ENCODE measurements at places on chromosomes 5 and 9.

DNA sequence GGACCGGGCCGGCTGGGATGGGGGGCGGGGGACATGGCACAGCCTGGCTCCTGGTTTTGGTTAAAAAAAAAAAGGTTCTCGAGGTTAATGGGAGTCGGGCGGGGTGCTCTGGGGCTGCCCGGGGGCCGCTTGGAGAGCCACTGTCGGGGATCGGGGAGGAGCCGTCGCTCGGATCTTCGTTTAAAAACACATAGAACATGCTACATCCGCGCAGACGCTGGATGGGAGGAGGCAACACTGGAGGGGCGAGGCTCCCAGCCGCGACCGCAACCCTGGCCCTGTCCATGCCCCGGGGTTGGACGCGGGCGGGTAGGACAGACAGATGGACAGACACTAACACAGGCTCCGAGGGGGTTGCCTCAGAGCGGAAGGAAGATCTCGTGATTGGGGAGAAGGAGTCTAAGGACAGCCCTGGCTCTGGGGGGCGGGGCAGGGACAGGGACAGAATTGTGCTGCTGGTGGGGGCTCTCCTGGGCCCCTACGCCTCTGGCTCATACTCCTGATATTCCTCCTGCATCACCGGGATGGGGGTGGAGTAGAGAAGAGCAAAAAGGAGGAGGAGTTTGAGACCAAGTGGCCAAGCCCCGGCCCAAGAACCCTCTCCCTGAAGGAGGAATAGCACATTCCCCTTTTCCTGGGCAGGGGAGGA is 9.9 kb downstream of the SNCB start:
- no peak for DNase-seq

DNA sequence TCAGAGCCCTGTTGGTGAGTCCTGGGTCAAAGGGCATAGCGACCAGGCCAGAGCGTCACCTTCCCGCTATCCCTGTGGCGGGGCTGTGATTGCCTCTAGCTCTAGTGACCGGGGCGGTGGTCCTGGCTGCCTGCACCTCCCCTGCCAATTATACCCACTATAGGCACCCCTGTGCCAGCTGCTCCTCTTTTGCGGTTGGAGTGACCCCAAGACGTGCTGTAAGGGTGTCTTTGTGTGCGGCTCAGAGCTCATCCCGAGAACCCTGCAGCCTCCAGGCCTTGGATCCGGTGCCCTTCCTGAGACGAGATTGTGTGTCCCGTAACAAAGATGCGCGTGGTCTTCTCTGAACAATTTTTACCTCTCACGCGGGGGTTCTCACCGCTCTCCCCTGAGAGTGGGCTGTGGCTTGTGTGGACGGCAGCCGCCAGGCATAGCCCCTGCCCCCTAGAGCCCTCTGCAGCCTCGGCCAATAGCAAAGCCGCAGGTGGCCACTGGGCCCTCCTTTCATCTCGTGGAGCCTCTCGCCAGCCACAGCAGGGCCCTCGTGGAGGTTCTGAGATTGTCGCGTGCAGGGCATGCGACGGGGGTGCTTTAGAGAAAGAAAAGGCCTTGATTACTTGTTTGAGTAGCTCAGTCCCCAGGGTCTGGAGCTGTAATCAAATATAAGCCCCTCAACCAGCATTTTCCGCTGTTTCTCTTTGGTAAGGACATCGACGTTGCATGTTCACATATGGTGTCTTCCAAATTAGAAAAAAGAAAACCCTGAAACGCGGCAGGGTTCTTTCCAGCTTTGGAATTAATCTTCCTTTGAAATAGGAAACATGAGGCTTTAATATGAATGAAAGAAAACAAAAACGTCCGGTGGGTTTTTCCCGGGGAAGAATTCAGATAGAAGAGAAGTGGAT is 10.7 kb downstream of the NKD2 start:
- DNase-seq: no peak

DNA sequence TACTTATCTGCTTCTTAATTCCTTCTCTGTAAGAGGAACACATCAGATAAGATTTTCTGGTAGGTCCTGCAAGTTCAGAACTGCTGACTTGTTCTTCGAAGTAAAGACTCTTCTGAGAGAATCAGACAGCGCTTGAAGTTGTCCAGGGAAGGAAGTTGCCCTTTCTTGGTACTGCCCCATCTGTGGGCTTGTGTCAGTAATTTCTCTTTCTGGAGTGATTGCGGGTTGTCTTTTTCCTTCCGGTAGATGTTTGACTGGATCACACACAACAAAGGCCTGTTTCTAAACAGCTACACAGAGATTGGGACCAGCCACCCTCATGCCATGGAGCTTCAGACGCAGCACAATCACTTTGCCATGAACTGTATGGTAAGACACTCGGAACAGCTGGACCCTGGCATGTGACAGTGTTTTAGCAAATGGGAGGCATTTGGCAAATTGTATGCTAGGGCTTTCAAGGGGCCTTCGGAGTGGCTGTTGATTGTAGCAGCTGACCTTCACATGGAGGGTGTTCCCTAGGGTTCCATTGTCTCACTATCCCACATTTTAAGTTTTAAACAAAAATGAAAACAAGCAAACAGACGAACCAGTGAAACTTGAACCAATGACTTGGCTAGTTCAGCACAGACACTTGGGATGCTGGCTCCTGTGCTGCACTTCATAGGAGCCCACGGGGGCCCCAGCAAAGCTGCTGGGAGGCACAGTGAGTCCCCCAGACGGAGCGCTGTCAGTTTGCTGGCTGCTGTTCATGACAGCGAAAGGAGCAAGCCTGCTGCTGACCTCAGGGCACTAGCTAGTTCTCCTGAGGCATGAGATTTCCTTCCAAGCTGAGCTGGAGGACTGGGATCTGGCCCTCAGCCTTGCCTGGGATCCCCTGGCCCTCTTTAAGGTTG is 149.9 kb downstream of the TRIO start:
- no peak for DNase-seq

DNA sequence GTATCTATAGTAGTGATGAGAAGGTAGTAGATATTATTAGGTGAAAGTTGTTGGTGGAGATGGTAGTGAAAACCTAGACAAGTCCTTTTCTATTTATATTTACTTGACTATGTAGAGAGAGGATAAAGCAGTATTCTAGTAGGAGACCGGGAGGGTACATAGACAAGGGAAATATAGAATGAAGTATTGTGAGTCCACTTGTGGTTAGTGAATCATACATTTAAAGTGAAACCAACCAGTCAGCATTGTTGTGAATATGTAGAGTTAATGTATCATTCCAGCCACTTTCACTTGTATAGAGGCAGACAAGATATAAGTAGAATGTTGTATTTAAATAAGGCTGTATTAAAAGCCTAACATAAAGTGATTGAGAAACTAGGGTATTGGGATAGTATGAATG is 1711.3 kb upstream of the ACO1 start:
- DNase-seq: no peak

DNA sequence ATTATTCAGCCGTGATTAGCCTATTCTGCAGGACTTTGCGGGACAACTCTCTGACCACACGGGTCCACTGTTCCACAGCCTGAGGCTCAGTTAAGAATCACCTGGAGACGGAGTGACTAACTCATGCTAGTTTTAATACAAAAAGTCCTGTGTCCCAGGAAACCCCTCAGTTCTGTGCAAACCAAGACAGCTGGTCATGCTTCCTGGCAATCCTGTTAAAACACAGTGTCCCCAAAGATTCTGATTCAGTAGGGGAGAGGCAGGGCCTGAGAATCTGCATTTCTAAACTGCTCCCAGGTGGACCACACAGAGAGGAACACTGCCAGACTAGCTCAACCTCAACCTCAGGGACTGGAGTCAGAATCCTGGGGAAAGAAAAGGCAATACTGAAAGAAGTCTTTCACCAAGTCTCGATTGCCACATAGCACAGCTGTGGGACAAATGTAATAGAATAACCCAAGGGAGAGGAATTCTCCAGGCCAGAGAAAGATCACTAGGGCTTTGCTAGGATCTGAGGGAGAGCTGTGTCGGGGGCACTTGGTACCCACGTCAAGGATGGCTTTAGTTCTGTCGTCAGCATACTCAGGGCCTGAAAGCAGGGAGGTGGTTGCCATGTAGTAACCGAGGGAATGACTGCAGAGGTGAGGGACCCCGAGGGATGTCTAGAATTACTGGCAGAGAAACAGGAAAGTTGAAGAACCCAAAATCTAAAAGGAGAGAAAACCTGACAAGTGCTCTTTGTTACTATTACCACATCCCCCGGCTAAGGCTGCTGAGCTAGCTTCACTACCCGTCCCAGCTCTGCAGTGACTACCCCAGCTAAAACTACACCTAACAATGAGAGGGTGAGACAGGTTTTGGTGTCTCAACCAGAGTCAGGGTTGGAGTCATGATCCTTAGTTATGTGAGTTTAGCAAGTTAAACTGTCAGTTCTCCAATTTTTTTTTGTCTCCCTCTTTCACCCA is 8.6 kb downstream of the SUSD1 start:
- DNase-seq: no peak

DNA sequence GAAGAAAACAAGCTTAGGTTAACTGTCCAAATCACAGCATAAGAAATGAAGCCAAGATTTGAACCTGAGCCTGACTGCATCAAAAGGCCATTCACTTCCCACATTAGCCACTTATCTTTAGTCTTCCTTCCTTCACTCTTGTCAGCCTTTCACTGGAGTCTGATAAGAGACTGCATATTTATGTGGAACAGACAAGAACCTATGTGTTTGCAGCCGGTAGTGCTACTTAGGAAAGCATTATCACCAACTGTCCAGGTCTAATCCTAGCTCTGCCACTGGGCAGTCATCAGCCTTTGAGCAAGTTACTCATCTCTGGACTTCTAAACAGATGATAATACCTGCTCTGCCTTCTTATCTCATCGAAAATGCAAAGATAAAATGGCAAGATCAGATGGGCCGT is 12.1 kb upstream of the ATP6V0E1 start:
- no peak for DNase-seq

DNA sequence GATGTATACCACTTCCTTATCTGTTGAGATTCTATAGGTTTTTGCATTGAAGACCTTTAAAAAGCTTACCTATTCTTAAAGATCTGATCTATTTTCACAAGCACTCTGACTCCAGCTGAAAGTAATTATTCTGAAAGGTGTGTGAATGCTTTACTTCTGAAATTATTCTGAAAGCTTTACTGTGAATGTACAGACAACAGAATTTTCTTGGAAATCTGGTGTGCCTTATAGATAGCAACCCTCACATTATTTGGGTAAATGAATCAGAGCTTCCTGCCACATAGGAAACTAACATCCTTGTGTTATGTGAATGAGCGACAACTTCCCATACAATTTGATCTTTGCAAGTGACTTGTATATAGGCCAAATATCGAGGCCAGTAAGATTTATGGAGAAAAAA is 6.5 kb downstream of the CDO1 start:
- DNase-seq: no peak

DNA sequence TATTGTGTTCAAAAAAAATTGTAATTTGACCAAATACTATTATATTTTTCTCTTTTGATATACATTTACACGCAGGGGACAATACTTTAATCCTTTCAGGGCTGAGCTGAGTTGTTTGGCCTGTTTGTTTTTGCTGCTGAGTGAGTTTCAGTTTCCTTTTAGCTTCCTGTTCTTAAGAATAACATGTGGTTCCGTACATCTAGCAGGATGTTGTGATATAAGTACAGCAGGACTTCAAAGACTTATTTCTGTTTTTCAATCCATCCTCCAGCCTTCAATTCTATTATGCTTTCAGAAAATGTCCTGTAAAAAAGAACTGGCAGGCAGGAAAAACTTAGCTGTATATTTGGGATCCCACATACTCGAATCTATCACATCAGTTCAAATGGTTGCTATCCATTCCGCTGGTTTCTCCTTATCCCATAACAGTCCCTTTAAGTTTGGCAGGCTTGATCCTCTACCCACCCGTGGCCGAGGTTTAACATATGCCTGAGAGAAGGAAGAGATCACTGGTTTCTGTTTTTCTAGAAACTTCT is 1037.3 kb upstream of the ACO1 start:
- no peak for DNase-seq

GRCh38 chr9:19457693-19458009 is 48.8 kb downstream of the ACER2 start:
- no peak for DNase-seq

DNA sequence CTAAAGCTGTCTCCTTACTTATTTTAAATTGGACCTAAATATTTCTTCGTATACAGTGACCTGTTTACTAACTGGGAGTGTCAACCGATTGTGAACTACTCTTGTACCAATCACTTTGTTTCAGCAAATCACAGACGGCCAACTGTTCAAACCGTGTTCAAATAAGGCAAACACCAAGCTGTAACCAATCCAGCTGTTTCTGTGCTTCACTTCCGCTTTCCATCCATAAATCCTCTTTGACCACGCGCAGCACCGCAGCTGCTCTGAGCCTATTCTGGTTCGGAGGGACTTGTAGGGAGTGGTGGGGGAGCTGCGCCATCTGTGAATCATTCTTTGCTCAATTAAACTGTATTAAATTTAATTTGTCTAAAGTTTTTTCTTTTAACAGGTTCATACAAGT is 4.8 kb upstream of the FAM240B start:
- no peak for DNase-seq

- DNase-seq: no peak
Observed at GRCh38 chr9:75607521-75607920, 283.0 kb upstream of the PCSK5 start.

GRCh38 chr9:128683340-128684064 is 5.5 kb upstream of the SET start:
- no peak for DNase-seq

- DNase-seq: no peak
Observed at GRCh38 chr5:173228639-173229381, 6.2 kb downstream of the NKX2-5 start.

- DNase-seq: no peak
Observed at GRCh38 chr9:14221119-14221518, 92.8 kb downstream of the NFIB start.

DNA sequence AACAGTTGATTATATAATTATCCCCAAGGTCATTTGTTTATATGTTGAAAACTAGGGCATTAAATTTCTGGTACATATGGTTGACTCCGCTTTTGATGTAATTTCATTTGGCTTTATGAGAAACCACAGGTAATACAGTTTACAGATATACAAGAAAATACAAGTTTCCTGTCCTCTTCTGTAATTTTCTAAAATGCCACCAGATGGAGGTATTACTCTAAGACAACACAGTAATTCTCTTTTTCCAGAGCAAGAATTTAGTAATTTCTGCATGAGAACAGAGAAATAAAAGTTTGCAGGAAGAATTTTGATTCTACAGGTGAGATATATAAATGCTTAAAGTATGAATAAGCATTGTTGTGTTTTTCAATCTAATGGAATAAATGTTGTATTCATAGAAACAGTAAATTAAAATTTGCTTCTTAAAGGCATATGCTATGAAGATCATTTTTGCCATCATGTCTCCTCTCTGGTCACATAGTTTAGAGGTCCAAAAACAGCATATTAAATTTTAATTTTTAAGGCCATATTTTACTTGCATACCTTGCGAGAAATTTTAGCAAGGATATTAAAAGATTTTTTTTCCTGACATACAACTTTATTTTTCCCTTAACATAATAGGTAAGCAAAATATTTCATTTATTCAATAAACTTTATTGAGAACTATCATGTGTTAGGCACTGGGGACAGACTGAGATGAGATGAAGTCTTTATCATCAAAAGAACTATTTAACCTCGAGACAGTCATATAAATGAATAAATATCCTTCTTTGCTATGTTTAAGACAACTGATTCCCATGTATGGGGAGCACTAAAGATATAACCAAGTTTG is 22.7 kb downstream of the CHD1 start:
- DNase-seq: no peak
